Right ventricle myocardium inferior (tissue), 1 donor: ENCODE measurements at places on chromosomes 3 and 15. TPM values are rescaled to one million over a fixed set of nuclear protein-coding genes. Genes with fewer than 3 reads are reported as not detected.

The PLA2G4D gene
- not detected for total RNA-seq

The RYR3 gene
- total RNA-seq: not detected

The TF gene
- 15.7 TPM for total RNA-seq

The ANKRD34C gene
- 0.11 TPM for total RNA-seq

The LSMEM2 gene
- 29.8 TPM for total RNA-seq

The ALPK3 gene
- 132 TPM for total RNA-seq

The ZNF80 gene
- total RNA-seq: not detected

The IL5RA gene
- total RNA-seq: 0.65 TPM

The LRRK1 gene
- 2.7 TPM for total RNA-seq

The LIPH gene
- 0.22 TPM for total RNA-seq
